Epithelial cell of alveolus of lung (primary cell): ENCODE measurements at places on chromosomes 7 and 10. TPM values are rescaled to one million over a fixed set of nuclear protein-coding genes. Genes with fewer than 3 reads are reported as not detected.

FKBP6 gene
- total RNA-seq = not detected in 2 replicates

RNF32 gene
- total RNA-seq = 1.4 and 1.6 TPM in 2 replicates

PLXNA4 gene
- total RNA-seq = 0.65 and 2.7 TPM in 2 replicates

RBM33 gene
- 11.6 and 22.6 TPM in 2 replicates for total RNA-seq

PRPS1L1 gene
- total RNA-seq = not detected in 2 replicates

VOPP1 gene
- 43.1 and 74.1 TPM in 2 replicates for total RNA-seq

CAMK2B gene
- total RNA-seq = not detected in 2 replicates

NFE2L3 gene
- 6.4 and 42.3 TPM in 2 replicates for total RNA-seq

NRCAM gene
- total RNA-seq = 5.9 and 22.7 TPM in 2 replicates

ASIC3 gene
- 0.13 and 0.96 TPM in 2 replicates for total RNA-seq

CRYGN gene
- not detected in 2 replicates for total RNA-seq

ADRB1 gene
- 0.13 TPM in 1 of 2 replicates, not detected in the other for total RNA-seq

CALHM1 gene
- total RNA-seq = not detected in 2 replicates

NPSR1 gene
- not detected in 2 replicates for total RNA-seq
